ENCODE measurements at places on chromosomes 2 and 18.

GRCh38 chr18:76686737-76687231, 135.6 kb upstream of the ZNF236 start:
- no peak for DNase-seq

DNA sequence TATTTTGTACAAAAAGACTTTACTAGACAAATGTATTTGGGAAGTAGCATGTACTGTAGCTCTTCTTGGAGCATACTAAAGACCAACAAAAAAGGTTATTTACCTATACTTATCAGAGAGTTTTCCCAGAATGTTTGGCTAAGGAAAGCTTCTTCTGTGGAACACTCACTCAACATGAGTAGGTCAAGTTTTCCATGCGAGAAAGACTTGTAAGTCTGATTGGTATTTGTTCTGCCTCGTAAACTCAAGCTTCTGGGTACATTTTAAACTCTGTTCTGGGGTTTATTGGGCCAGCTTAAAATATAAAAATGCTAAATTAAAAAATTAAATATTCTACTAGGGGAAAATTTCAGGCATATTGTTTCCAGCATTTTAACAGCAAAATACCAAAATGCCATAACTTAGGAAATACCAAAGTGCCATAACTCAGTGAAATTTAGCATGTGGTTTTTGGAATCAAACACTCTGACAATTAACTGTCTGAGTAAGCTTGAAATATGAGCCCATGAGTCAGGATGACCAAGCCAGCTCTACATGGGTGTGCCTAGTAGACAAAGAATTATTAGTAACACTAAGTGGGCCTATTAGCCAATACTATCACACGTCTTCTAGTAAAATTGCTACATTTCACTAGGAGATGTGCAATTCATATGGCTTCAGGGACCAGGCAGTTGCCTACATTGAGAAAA, 47.3 kb upstream of the SERPINE2 start:
- no peak for DNase-seq

GRCh38 chr2:169709981-169710380, 15.7 kb downstream of the PHOSPHO2 start:
- no peak for DNase-seq

GRCh38 chr2:103402944-103403343, 641.1 kb downstream of the TMEM182 start:
- DNase-seq: no peak

GRCh38 chr2:10538224-10538894, 90.2 kb upstream of the ODC1 start:
- DNase-seq: no peak

- no peak for DNase-seq
These were observed 29.2 kb downstream of the UNC50 start for GRCh38 chr2:98637401-98638147.

GRCh38 chr2:134973241-134974138, 54.9 kb downstream of the CCNT2 start:
- DNase-seq: no peak

GRCh38 chr2:68918497-68918896, 34.2 kb downstream of the GKN2 start:
- DNase-seq: no peak

GRCh38 chr2:99377879-99378278, 40.7 kb downstream of the EIF5B start:
- DNase-seq: no peak

DNA sequence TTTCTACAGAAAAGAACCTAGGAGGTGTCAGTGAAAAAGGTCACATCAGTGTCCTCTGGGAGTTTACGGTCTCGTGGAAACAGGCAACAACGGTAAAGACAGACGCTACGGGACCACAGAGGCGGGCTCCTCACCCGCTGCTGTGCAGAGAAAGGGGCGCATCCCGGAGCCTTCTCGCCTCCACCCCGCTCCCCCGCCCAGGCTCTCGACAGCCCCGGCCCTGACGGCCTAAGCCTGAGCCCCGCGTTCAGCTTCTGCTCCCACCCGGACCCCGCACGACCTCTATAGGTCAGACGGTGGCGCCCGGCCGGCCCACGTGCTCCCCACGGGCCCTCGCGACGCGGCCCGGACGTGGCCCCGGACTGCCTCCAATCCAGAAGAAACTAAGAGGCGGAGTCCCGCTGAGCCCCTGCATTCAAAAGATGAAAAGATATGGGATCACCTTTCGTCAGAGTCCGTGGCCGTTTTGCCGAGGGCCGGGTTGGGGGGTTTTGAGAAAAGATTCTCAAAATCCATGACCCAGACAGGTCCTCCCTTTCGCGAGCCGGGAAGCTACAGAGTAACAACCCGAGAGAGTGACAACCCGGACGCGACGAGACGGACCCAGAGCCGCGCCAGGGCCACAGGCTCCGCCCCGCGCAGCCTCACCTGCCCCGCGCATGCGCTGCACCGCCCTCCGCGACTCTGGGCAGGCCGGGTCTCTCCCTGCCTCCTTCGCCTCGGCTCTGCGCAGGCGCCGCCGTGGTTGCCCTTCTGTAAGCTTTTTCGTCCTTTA, at the start of gene ZC3H8:
Gene ZC3H8 (minus strand): TSS at position 577 of the 775 bp plus-strand sequence. CDS start 61 bp downstream, at position 516.
- DNase-seq: peak; percentile 97

- DNase-seq: no peak
These were observed 72.5 kb downstream of the GNAL start for GRCh38 chr18:11761553-11761952.

DNA sequence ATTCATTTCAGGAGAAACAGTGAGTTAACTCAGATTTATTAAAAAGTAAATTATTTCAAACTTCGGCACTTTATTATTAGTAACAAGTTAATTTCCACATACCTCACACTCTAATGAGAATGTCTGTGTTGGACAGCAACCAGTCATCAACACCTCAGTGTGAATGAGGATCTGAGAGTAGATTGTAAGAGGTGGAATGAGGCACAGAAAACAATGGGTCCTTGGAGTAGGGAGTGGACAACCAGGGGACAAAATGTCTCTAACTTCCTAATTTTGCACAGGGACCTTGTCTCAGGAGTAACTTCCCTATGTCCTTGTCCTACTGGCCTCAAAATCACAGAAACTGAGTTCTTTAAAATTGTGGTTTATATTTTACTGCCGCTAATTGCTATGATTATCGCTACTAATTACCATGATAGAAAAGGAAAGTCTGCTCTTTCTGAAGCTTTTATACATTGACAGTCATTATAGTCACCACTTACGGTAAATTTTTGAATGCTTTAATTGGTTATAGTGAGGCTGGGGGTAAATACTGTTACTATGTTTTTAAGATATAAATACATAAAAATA, 82.2 kb upstream of the LRPPRC start:
- no peak for DNase-seq

DNA sequence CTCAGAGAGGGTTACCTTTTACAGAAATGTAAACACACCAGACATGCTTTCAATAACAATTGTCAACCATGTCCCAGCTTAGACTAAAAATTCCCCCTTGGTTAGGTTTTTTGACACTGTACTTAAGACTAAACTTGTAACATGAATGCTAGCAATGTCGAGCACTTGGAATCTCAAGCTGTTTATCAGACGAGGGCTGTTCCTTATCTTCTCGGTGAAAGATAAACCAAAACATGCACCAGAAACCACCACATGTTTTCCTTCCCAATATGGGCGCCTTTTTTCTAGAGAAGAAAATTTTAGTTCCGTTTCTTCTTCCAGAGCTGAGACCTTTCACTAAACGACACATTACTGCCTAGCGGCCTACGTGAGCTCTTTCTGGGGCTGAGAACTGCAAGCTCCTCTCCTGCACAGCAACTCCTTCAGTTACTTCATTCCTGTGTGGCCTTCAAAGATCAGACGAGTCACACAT, 42.4 kb upstream of the ACKR3 start:
- no peak for DNase-seq

DNA sequence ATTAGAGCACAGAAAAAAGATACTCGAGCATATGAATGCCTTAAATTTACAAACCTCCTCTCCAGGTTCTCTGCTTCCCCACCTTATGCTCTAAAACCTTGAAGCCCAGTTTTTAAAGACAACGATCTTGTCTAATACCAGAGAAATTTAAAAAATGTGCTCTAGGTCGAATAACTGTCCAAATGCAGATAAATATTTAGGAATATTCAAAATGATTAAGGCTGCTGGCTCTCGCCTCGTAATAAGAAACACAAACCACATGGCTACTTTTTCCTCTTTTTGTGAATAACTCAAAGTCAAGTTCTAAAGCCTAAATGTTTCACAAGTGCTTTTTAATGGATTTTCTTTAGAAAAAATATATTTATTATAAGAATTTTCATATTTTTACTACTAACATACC, 101.3 kb downstream of the SATB2 start:
- DNase-seq: no peak

- DNase-seq: no peak
These were observed 42.7 kb downstream of the ODC1 start for GRCh38 chr2:10405448-10405847.

DNA sequence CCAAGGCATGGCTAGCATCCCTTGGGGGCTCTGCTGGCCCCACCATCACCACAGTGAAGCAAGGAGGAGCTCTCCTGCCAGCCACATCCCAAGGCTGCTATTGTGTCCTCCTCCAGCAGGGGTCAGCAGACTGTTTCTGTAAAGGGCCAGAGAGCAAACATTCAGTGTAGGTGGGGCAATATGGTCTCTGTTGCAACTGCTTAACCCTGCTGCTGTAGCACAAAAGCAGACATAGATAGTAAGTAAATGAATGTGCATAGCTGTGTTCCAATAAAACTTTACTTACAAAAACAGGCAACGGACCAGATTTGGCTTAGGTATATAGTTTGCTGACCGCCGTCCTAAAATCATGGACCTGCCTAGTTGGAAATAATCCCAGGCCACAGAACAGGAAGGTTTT, 36.4 kb upstream of the ZBTB7C start:
- peak; percentile 65 for DNase-seq

GRCh38 chr2:233338812-233339368, 15.4 kb upstream of the DGKD start:
- no peak for DNase-seq

GRCh38 chr2:238925816-238926521, 78.1 kb downstream of the TWIST2 start:
- no peak for DNase-seq

DNA sequence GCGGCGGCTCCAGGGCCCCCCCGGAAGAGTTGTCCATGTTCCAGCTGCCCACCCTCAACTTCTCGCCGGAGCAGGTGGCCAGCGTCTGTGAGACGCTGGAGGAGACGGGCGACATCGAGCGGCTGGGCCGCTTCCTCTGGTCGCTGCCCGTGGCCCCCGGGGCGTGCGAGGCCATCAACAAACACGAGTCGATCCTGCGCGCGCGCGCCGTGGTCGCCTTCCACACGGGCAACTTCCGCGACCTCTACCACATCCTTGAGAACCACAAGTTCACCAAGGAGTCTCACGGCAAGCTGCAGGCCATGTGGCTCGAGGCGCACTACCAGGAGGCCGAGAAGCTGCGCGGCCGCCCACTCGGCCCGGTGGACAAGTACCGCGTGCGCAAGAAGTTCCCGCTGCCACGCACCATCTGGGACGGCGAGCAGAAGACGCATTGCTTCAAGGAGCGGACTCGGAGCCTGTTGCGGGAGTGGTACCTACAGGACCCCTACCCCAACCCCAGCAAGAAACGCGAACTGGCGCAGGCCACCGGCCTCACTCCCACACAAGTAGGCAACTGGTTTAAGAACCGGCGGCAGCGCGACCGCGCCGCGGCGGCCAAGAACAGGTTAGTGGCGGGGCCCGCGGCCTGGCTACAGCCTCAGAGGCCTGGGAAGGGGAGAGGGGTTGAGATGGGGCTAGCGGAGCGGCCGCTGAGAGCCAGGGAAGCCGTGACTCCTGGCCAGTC, 965 bp downstream of the SIX3 start:
- no peak for DNase-seq

DNA sequence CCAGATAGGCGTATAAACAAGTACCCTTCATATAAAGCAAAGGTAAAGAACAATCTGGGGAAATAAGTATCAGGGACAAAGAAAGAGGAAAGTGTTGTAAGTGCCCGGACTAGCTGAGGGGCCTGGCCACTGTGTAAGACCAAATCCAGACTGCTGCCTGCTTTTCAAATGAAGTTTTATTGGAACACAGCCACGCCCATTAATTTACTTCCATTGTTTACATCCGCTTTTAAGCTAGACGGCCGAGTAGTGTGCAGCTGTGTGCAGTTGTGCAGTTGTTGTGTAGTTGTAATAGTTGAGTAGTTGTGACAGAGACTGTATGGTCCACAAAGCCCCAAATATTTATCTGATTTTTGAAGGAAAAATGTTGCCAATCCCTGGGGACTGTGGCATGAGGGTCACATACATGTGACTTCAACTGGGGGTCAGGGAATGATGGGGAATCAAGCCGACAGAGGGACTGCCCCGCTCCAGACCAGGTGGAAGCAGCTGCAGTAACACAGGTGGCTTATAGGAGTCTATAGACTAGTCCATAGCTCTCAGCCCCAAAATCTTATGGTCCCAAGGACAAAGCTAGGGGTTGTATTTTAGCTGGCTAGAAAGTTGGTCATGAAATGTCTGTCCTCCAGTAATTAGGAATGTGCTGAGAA, 30.0 kb downstream of the FHL2 start:
- DNase-seq: no peak

- no peak for DNase-seq
These were observed 36.0 kb upstream of the TTC27 start for GRCh38 chr2:32591669-32592463.

- DNase-seq: no peak
These were observed 20.9 kb upstream of the TANK start for GRCh38 chr2:161139098-161139987.

GRCh38 chr2:95058466-95058988, 33.0 kb downstream of the MAL start:
- peak; percentile 24 for DNase-seq

DNA sequence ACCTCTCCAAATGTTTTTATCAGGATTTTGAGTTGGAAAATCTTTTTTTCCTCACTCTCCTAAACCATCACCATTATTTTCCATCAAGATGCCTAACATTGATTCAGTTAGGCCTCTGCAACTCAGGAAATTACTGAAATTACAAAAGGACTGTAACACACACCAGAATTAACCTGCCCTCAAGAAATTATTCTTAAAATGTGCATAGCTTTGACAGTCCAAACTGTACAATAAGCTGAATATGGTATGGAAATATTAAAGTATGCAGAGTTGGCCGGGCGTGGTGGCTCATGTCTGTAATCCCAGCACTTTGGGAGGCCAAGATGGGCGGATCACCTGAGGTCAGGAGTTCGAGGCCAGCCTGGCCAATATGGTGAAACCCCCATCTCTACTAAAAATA, 50.2 kb upstream of the PHLPP1 start:
- no peak for DNase-seq

- no peak for DNase-seq
These were observed 15.0 kb upstream of the TRAF3IP1 start for GRCh38 chr2:238305092-238305862.

GRCh38 chr2:234483568-234484251, 13.2 kb downstream of the ARL4C start:
- peak; percentile 66 for DNase-seq

Measured in activated CD4-positive, CD25-positive, alpha-beta regulatory T cell treated with anti-CD3 and anti-CD28 coated beads, Interleukin-2, amount 50 U/mL, for 72 hours (primary cell).